ENCODE measurements at places on chromosomes 4 and X.

- DNase-seq = no peak
Observed at GRCh38 chrX:108601276-108601675, 135.1 kb downstream of the IRS4 start.

GRCh38 chr4:34972189-34972588 lies 1272.1 kb downstream of the ARAP2 start:
- peak; percentile 49 for DNase-seq

DNA sequence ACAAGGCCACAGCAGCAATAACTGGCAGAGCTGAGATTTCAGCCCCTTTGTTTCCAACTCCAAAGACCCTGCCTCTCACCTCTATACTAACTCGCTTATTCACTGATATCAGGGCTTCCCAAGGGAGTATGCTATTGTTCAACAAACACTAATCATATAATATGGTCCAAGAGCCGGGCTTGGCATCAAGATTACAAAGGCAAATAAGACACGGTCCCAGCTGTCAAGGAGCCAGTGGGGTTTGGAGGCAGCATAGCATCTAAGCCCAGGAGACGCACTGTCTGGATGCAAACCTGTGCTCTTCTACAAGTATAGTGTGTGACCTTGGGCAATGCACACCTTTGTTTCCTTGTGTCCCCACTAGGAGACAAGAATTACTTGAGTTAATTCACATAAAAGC lies 28.7 kb downstream of the PAPSS1 start:
- DNase-seq = no peak

GRCh38 chrX:16547644-16548043 lies 102.3 kb upstream of the S100G start:
- DNase-seq = no peak

DNA sequence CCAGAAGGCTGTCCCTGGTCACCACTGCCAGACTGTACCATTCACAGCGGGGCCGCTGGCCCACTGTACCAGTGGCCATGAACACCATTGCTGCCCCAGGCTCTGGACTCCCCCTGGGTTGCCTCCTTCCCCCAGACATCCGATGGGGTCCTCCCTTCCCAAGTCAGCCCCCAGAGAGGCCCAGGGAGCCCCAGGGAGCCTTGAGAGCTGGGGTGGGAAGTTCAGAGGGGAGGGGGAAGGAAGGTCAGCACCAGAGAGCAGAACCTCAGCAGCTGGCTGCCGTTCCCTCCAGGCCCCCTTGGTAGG lies 441 bp upstream of the ARHGAP4 start:
- DNase-seq = peak; percentile 40
